Activated CD4-positive, CD25-positive, alpha-beta regulatory T cell treated with anti-CD3 and anti-CD28 coated beads, Interleukin-2, amount 50 U/mL, for 72 hours (primary cell): ENCODE measurements at places on chromosomes 4 and X.

- no peak for DNase-seq
These were observed 303.5 kb upstream of the ARSJ start for GRCh38 chr4:114282937-114283336.

DNA sequence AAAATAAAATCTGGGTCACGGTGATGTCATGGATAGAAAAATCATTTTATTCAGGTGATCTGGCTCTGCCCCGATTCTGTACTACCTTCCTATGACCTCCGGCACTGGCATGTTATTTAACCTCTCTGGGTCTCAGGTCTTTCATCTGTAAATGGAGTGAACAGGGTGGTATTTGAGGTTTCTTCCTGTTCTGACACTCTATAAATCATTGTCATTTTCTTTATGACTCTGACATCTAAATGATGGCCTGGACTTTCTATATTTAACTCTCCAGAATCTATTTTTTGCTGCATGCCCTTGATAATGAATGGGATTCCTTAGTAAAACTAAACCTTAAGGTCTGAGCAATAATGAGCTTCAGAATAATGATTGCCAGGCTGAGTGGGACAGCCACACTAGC, 422.0 kb upstream of the CNKSR2 start:
- no peak for DNase-seq

GRCh38 chr4:155207534-155208257, 740 bp upstream of the NPY2R start:
- no peak for DNase-seq

DNA sequence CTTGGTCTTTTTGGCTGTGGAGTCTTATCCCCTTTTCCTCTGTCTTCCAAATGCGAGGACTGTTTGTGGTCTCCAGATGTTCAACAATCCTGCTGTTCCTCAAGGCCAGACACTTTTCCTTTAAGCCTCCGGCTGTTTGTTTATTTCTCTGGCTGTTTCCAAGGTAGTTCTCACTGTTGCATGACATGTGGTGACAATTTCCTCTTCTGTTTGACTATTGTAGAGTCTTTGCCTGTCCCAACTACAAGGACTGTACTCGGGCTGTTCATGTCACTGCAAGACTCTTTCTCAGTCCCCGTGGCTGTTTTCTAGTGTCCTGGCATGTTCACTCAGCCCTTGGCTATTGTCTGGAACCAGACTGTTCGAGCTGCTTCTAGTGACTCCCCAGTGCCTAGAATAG, 50.6 kb downstream of the ZNF157 start:
- no peak for DNase-seq

- no peak for DNase-seq
These were observed 243.3 kb downstream of the LDB2 start for GRCh38 chr4:16655111-16655510.

DNA sequence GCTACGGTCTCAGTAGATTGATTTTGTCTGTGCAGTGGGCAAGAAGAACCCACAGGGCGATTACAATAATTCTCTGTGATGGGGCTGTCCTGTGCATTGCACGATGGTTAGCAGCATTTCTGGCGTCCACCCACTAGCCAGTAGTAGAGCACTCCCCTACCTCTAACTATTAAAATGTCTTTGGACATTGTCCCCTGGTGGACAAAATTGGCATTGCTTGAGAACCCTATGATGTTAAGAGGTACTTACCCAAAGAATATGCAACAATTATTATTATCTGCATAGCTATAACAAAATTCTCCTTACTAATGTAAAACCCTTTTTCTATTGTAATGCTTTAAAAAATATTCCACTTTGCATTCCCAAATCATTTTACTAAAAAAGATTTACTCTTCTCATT, 109.5 kb upstream of the VCX3A start:
- DNase-seq: no peak

DNA sequence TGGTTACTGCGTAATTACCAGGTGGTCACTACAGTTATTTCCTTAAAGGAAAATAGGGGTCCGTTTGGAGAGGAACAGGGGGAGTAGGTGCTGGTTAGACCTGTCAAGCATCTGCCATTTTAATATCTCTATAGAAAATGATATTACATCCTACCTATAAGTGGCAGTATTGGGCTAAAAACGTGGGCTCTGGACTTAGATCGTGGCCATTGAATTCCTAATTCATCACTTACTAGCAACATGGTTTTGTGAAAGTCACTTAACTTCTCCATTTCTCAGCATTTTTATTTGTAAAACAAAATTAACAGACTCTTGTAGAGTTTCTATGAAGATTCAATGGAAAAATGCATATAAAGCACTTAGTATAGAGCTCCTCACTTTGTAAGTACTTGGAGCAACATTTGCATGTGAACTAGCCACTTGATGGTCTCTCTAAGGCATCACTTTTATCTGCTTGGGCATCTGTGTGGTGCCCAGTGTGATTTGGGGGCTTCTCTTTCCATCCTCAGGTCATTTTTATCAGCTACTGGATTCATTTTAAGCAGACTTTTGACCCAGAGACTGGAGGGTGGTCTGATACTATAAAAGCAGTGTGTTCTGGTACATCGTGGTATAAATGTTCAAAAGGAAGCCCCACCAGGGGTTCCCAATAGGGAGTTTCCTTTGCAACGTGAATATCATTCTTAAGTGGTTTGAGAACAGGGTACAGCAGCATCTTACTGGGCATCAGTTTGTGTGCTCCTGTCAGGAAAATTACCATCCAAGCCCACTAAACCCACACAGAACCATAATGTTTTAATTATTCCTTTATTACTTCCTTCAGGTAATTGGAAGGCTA, 42.7 kb upstream of the RASSF6 start:
- DNase-seq: no peak

DNA sequence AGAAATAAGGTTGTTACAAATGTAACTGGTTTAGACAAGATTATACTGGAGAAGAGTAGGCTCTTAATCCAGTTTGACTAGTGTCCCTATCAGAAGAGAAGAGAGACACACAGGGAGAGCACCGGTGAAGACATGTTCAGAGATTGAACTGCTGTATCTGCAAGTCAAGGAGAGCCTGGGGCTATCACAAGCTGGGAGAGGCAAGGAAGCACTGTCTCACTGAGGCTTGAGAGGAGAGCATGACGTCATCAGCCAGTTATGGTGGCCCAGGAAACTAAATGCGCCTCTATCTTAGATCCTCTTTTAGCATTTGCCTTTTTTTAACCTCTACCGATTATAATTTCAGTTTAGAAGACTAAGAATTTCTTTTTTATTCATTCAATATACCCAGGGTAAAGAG, 583.4 kb downstream of the TRAM1L1 start:
- DNase-seq: no peak

DNA sequence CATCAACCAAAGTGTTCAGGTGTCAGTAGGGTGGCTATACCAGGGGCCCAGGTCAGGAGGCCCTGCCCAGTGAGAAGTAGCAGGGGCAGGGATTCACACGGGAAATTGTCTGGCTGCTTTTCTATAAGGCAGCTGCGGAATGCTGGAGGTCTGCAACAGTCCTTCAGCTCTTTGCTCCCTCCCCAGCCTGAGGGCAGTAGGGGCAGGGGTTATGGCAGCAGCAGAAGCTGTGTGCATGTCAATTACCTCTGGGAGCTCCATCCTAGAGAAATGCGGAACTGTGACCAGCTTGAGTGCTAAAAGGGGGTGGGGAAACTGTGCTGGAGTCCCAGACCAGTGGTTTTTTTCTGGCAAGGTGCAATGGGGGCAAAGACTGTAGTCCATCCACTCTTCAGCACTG, 810.4 kb downstream of the PCDH7 start:
- no peak for DNase-seq

- no peak for DNase-seq
These were observed 28.3 kb upstream of the PARM1 start for GRCh38 chr4:74904509-74905065.

DNA sequence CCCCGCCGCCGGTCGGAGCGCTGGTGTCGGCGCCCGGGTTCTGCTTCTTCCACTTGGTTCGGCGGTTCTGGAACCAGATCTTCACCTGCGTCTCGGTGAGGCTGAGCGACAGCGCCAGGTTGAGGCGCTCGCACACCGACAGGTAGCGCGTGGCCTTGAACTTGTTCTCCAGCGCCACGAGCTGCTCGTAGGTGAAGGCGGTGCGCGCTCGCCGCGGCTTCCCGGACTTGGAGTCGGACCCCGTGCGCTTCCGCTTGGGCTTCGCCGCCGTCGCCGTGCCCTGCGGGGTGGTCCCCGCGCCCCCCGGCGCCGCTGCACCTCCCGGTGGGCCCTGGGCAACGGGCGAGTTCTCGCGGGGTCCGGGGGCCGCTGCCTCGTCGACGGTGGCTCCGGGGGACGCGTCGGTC, 3.1 kb downstream of the NKX1-1 start:
- DNase-seq: no peak

- no peak for DNase-seq
These were observed 11.4 kb downstream of the GUCY1A1 start for GRCh38 chr4:155678011-155678410.

DNA sequence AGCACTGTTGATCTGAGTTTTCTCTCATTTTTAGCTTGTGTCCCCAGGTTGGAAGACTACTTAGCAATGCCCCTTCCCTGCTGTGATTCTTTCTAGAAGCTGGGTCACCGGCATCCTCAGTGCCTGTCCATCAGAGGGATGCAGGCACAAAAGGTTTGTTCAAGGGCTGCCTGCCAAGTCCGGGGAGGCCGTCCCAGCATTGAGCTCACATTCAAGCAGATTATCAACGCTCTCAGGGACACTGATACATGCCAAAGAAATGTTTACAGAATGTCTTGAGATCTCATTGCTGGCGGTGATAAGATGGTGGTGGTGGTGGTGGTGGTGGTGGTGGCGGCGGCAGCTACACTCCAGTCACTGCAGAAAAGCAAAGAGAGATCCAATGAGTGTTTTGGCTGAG, 79.6 kb upstream of the VCX3A start:
- DNase-seq: no peak
